ENCODE measurements at places on chromosomes 5 and 9.

- DNase-seq = no peak
Measured at GRCh38 chr5:64301566-64301965, 135.9 kb downstream of the RNF180 start.

DNA sequence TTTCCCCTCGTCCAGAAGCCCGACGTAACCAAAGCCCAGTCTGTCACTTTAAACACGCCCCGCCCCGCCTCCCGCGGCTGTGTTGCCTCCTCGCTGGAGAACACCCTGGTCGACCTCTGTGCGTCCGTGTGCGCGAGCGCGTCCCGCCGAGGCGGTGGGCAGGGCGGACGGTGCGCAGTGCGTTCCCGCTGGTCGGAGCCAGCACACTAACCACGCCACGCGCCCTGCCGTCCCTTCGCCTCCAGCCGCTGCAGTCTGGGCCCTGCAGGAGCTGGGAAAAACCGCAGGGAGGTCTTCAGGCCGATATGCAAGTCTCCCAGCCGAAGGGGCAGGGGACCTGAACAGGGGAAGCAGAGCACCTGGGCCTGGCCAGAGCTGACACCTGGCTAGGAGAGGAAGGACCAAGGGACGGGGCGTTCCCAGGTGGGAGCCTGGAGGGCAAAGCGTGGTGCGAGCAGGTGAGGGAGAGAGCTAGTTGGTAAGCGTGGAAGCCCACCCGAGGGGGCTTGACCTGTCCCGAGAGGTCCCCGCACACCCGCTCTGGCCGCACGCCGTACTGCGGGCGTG is 1.3 kb upstream of the PHPT1 start:
- no peak for DNase-seq

DNA sequence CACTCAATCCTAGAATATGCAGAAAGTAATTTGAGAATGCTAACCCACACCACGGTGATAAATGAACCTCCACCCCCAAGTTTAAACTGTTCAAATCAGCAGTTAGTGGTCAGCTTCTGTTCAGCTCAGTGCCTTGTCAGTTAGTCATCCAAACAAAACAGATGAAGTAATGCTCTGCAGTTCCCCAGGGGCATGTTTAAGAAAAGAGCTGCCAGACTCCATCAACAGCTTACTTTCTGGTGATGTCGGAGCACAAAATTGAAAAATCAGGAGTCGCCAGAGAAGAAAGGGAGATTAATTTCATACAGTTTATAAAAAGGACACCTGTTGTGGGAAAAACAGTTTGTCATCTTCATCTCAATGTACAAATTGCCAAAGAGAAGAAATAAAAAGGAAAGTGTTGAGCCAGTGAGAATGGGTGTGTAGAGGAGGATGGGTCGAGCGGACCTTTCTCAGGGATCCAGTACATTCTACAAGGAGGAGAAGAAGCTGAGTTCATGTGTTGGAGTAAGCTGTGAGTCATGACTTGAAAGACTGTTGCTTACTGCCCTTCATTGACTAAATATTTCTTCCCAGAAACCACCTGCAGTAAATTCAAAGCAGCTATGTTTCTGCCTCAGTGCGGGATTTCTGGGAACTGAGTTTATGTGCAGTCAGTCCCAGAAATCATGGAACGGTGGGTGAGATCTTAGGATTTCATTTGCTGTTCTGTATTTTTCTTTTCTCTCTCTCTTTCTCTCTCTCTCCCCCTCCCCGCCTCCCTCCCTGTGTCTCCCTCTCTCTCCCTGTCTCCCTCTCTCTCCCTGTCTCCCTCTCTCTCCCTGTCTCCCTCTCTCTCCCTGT is 13.7 kb downstream of the TRIO start:
- no peak for DNase-seq

- DNase-seq = no peak
Measured at GRCh38 chr5:109152565-109152964, 257.2 kb downstream of the PJA2 start.

DNA sequence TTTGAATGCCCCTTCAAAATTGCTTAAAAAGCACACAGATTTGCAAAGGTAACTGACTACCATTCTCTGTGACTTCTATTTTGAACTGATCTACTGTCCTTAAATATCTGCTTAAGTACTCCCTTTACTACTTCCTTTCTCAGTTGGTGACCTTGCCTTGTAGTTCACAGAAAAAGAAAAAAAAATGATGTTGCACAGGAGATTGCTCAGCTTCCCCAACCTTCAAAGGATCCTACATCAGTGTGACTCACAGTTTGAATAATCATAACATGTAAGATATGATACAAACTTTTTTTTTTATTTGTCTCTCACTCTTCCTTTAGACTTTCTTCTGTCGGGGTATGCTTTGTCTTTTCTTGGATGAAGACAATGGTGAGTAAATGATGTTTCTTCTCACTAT is 1029.6 kb downstream of the CDH12 start:
- no peak for DNase-seq

GRCh38 chr9:20478786-20479185 is 143.5 kb downstream of the MLLT3 start:
- DNase-seq = no peak

DNA sequence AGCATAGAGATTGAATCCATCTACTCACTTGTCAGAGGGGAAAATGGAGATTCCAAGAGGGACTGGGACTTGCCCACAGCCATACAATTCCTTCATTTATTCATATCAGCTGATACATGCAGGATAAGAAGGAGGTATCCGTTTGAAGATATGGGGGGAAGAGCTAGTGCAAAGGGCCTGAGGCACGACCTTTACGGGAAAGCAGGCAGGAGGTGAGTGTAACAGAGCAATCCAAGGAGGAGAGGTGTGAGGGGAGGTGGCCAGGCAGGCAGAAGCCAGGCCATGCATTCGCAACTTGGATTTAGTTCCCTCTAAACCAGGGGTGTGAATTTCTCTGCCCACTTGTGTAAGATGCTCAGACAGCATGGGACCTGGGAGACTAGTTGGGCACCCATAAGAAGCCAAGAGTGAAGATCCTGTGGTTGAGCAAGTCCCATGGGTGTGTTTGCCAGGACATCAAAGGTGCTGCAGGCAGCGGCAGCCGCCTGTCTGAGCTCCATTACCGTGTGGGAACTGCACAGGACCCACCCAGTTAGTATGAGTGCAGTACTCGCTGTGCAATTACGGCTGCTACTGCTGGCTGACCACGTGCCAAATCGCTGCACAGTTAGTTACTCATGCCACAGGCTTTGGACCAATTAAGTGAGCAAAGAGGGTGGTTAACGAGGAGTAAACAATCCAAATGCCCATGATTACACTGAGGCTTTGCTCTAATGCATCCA is 31.4 kb upstream of the FAT2 start:
- DNase-seq = no peak
